ENCODE measurements at places on chromosomes 2 and 18.

- DNase-seq, result no peak
Measured at GRCh38 chr2:38214209-38214717, 138.3 kb upstream of the CYP1B1 start.

DNA sequence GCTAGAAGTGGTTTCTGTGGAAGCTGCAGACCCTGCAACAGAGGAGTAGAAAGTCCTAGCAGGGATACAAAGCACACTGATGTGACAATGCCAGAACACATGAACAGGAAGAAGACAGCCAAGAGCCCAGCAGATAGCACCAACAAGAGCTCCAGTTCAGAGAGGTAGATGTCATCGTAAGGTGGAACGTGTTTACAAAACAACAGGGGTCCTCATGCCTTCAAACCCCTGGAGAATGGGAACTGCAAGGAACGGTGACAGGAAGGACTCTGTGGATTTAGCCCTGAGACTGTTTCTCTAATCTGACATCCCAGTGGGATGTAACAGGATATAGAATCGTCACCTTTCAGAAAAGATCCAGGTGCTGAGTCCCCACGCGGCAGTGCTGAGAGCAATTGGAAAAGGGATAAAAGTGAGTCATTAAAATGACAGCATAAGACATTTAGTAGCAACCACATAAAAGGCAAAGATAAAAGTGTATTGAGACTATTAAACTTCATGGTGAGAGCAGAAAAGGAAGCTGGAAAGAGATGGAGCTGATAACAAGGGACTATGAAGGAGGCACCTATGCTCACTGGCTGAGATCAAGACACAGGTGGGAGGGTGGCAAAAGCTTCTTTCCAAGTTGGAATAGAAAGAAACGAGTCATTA, 195.2 kb downstream of the FBXO15 start:
- DNase-seq, result no peak

DNA sequence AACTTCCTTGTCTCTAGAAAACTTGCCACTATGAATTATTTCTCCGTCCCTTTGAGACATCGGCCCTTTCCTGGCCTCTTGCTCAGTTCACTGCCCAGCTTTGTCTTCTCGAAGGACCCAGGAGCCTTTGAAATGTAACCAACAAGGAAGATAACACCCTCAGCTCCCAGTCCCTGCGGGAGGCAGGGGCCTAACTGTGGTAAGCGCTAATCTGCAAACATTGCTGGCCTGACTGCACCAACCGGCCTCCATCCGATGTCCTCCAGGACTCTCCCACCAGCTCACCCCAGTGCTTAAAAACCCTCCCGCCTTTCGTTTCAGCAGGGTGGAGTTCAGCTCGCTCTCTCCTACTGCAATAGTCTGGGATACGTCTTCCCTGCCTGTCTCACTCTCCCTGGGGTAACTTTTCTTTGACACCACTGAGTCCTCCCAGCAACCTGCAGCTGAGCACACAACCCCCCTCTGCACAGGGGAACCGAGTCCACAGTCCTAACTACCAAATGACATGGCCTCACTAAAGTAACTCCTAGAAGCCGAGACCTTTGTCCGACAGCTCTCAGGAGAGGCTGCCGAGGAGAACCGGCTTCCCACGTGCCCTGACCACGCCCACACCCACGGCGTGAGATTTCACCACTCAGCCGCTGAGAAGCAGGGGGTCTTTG, 76.1 kb downstream of the MBP start:
- DNase-seq, result no peak

GRCh38 chr18:55694291-55694690, 106.3 kb upstream of the TCF4 start:
- DNase-seq, result no peak

DNA sequence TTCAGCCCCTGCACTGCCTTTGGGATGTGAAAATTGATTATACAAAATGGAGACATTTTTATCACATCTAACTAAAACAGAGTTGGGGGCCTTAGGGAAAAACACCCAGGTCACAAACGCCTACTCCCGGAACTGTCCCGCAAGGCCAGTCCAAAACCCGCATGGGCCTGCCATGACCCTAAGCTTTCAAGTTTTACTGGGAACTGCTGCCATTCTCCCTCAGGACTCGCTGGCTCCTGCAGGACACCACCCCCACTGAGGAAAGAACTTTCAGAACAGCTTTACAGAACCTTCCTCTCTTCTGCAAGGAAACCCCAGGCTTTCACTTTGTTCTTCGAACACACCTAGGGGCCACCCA, 320.4 kb upstream of the HS6ST1 start:
- no peak for DNase-seq

DNA sequence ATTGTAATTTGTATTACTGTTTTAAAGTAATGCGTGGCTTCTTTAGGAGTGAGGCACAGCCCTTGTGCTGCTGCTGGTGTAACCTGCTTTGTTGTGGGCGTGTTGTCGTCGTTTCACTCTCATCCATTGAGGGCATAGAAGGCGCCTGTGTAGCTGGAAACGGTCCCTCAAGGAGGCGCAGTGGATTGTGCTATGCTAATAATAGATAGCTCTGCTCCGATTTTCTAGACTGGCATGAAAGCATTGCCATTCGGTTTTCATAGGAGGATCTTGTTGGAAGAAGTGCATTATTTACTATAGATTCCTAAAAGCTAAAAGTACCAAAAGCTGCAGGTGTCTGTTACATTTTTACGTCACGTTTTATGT, 17.9 kb downstream of the RAB12 start:
- DNase-seq, result no peak

GRCh38 chr2:126704434-126705160, 48.6 kb downstream of the GYPC start:
- no peak for DNase-seq

DNA sequence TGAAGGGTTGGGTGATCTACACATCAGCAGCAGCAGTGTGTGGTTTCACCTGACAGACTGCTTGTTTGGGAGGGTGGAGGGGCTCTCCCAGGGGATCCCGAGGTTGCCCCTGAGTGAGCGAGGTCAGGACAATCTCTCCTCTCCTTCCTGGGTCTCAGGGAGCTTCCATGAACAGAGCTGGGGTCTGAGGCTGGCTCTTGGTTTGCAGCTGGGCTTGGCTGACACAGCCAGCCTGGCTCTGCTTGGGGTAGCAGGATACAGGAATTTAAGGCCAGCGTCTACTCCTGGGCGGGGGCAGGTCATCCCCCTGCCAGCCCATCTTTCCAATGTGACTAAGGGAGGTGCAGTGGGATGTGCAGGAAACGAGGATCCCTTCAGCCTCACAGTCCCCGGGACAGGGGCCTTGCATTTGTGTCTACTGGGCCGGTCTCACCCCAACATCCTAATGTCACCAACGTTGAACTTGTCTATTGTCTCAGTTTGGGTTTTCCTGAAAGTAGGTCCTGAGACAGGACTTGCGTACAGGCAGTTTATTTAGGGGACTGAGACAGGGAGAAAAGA, 262.6 kb upstream of the HDAC4 start:
- DNase-seq, result no peak

DNA sequence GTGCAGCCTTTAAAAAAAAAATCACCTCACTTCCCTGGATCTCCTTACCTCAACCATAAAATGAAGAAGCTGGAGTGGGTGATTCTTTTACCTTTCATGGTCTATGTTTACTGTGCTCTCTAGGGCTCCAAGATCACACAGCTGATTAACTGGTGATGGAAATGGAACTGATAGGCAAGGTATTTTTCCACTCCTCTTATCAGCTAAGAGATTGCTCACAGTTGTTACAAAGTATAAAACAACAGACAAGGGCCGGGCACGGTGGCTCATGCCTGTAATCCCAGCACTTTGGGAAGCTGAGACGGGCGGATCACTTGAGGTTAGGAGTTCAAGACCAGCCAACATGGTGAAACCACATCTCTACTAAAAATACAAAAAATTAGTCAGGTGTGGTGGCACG, 14.5 kb downstream of the RPS27A start:
- no peak for DNase-seq

GRCh38 chr2:235191978-235192377, 240.2 kb downstream of the SH3BP4 start:
- DNase-seq, result no peak

GRCh38 chr2:182642328-182642727, 73.7 kb upstream of the DNAJC10 start:
- DNase-seq, result peak; percentile 67

- no peak for DNase-seq
Measured at GRCh38 chr2:37893327-37893726, 31.8 kb upstream of the RMDN2 start.

DNA sequence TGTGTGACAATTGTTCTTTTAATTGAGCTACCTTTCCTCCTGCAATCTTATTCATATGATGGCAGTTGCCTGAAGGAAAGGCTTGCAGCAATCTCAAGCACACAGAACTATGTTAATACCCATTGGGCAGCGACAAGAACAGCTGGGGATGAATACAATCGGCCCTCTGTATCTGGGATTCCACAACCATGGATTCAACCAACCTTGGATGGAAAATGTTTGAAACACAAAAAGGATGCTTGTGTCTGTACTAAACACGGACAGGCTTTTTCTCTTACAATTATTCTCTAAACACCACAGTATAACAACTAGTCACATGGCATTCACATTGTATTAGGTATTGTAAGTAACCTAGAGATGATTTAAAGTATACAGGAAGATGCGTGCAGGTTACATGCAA, 256.1 kb upstream of the SIX2 start:
- DNase-seq, result no peak

GRCh38 chr2:146826388-146826787, 1018.4 kb upstream of the ACVR2A start:
- no peak for DNase-seq

GRCh38 chr2:235695602-235695895, 201.7 kb downstream of the AGAP1 start:
- no peak for DNase-seq

- DNase-seq, result no peak
Measured at GRCh38 chr2:27149570-27150405, 984 bp downstream of the TCF23 start.

- DNase-seq, result no peak
Measured at GRCh38 chr2:19538411-19538963, 180.1 kb upstream of the OSR1 start.

DNA sequence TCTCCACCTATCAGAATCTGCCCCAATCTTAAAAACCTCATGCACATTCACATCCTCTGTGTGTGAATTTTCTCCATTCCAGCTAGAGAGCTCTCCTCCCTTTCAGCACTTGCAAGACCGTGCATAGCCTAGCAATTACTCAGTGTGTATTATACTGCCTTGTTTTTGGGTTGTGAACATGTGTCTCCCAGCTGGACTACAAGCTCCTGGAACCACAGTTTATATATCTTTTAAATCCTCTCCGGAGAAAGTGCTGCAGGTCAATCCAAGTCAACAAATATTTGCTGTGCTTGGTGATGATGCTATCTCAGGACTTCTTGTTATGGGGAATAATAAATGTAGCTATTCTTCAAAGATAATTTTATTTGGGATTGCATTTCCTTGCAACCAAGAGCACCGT, 58.2 kb upstream of the MEX3C start:
- no peak for DNase-seq

- no peak for DNase-seq
Measured at GRCh38 chr2:69977906-69978482, 16.6 kb upstream of the ASPRV1 start.

DNA sequence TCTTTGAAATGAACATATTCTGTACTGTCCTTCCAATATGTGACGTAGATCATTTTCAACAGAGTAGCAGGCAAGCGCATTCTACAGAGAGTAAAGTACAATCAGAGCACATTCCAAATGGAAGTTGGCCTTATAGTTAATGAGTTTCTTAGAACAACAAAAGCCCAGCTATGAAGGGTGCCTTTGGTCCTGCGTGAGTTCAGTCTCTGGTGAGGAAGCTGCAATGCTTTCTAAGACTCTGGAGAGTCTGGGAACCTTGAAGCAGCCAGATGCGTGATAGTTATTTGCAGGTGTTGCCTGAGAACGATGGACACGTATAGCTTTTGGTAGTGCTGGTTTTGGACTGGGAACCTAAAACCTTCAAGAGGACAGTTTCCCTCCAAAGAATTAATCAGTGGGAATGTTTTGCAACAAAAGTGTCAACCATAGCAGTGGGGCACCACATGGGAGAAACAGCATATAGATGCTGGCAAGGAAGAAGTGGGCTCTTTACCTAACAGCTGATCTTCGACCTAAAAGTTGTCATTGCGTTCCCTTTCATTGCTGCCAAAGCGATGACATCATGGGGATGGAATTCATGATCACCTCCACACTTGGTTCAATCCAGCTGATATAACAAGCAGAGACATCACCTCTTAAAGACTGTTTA, 9.3 kb upstream of the SNORC start:
- no peak for DNase-seq

DNA sequence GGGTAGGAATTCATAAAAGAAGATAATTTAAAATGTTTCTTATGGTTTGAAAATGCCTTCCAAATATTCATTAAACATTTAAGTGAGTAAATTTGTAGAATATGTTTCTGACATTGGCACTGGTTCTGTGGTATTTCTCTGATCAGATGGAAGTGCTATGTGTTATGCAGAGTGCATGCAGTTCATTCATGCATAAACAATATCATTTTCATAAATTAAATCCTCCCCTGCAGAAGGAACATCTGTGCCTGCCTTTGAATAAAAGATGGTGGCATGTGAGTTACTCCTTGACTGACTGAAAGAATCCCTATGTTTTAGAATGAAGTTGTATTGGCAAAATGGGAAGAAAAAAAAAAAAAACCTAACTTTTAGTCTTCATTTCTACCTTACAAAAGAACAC, 5.9 kb downstream of the NEUROD1 start:
- no peak for DNase-seq

- peak; percentile 47 for DNase-seq
Measured at GRCh38 chr18:24491927-24492834, 31.7 kb downstream of the HRH4 start.

GRCh38 chr2:54569745-54570301, 113.7 kb downstream of the SPTBN1 start:
- no peak for DNase-seq

- no peak for DNase-seq
Measured at GRCh38 chr2:157838442-157839161, 37.5 kb downstream of the ACVR1 start.

- DNase-seq, result no peak
Measured at GRCh38 chr18:74197705-74198341, 49.5 kb downstream of the TIMM21 start.

GRCh38 chr2:120111193-120111592, 98.3 kb downstream of the EPB41L5 start:
- no peak for DNase-seq

Data from germinal center (tissue), 1 donor.